ENCODE measurements at places on chromosomes 6 and 20.
A peak's percentile ranks its signal among the peaks of the same experiment; 100 is the strongest.

GRCh38 chr6:149209871-149210775 lies 107.4 kb upstream of the TAB2 start:
- DNase-seq, result peak; percentile 77

- no peak for DNase-seq
Measured at GRCh38 chr6:149044528-149044927, 273.0 kb upstream of the TAB2 start.

- DNase-seq, result no peak
Measured at GRCh38 chr6:142883011-142883410, 62.0 kb downstream of the HIVEP2 start.

DNA sequence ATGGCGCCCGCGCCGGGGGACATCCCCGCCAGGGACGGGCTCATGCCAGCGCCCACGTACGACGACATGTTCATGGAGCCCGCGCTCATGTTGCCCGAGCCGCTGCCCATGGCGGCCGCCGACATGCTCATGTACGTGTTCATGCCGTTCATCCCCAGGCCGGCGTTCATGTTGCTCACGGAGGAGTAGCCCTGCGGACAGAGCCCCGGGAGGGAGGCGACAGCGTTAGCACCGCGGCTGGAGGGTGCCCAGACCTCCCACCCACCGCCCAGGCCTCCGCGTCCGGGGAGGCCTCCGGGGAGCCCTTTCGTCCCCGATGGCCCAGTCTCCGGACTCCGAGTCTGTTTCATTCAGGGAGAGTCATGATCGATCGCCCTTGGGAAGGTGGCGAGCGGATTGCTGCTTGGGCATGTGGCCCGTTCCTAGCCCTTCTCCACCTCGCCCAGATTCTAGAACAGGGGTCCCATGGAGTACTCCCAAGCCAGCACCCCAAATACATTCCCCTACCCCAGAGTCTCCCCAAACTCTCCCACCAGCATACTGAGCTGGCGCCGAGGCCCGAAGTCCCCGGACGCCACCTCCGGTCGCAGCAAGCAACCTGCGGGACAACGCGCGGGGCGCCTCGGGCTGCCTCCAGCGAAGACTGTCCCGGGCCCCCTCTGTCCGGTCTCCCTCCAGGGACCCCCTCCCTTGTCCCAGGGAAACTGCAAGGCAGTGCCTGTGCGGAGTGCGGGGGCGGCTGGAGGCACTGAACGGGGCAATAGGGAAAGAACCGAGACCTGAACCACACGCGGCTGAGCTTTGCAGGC lies 1.2 kb downstream of the FOXA2 start:
- DNase-seq, result no peak

GRCh38 chr6:11785415-11785773 lies 6.8 kb upstream of the ADTRP start:
- DNase-seq, result peak; percentile 12

DNA sequence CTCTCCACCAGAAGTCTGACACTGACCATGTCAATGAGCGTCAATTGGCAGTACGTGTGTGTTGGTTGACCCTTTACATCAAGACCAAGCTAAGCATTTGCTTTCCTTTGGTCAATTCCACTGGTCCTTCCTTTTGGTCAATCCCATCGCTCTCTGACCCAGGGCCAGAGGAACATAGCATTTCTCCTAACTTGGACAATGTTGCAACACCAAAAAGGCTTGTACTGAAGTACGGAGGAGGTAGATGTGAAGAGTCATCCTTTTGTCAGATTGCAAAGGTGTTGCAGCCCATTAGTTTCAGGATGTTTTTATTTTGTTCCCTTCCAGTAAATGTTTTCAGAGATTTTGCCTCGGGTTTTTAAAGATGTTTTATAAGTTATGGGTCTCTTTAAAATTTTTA lies 24.6 kb downstream of the EDN1 start:
- no peak for DNase-seq

Data from CD4-positive, alpha-beta T cell treated with Interleukin-15 for 4 hours (primary cell).